ENCODE measurements at places on chromosomes 6 and 20. TPM values are rescaled to one million over a fixed set of nuclear protein-coding genes. Genes with fewer than 3 reads are reported as not detected.
A peak's percentile ranks its signal among the peaks of the same experiment; 100 is the strongest.

DNA sequence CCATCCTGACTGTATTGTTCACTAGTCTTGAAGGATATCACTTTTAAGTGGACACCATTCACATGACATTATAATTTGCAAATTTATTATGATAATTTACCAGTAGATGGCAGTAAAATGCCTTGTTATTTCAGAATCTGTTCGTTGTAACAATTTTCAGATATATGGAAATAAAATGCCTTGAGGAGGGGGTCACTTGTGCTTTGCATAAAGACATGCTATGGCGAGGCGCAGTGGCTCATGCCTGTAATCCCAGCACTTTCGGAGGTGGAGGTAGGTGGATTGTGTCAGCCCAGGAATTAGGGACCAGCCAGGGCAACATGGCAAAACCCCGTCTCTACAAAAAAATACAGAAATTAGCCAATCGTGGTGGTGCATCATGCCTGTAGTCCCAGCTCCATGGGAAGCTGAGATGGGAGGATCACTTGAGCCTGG is 9.0 kb upstream of the NCOA6 start:
- peak; percentile 15 for DNase-seq

GRCh38 chr6:126048635-126049034 is 62.3 kb downstream of the TRMT11 start:
- DNase-seq: no peak

DNA sequence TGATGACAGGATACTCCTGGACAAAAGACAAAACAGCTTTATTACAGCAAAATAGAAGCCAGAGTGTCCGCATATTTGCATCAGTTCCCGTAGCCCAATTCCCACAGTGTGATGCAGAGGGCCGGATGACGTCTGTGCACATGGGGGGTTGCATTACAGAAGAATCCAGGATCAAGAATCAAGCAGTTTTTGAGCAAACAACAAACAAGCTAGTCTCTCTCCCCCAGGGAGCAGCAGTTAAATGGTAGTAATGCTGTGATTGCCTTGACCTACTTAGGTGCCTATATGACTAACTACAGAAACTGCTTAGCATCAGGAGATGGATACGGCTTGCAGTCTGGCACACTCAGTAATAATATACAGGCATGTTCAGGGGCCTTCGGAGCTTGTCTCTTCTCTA is 3.2 kb upstream of the SDHAF4 start:
- peak; percentile 31 for DNase-seq

DNA sequence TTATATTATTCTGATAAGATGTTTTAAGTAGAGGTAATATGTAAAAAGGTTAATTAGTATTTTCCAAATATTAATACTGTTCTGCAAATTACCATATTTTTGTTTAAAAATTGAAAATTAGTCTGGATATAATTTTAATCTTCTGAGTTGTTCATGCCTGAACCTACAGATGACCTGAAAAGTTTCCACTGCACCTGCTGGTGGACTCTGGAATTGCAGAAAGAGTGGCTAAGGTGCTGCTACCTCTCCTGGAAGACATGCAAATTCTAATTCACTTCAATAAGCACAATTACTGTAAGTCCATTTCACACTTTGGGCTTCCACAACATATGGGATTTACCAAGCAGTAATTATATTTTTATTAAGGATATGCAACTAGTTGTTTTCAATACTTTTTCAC is 77.7 kb upstream of the OLIG3 start:
- DNase-seq: no peak

DNA sequence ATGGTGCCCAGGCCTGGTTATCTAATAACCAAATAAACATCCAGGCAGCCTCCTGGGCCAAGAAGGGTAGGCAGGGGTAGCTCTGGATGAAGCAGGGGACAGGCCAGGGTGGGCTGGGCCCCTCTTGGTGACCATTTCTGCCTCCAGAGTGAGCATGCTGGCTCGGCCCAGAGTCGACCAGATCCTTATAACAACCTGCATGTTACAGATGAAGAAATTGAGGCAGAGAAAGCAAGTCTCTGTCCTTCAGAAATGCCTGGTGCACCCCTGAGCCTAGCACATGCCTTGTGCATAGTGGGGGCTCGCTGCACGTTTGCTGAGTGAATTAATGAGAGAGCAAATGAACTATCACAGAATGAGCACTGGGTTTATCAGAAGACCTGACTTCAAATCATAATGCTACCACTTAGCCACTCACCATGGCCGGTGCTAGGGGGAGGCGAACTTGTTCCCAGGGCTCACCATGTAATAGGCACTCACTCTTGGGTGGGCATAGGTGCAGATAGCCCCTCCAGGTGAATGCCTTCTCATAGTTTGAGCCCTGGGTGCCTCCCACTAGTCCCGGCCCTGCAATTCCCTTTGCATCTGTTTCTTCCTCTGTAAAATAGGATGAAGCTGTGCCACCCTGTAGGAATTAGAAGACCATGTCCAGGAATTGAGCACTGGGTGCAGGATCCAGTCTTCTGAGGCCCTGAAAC is 3.8 kb upstream of the APCDD1L start:
- DNase-seq: no peak

- no peak for DNase-seq
Observed at GRCh38 chr20:36275011-36275410, 31.1 kb upstream of the DLGAP4 start.

DNA sequence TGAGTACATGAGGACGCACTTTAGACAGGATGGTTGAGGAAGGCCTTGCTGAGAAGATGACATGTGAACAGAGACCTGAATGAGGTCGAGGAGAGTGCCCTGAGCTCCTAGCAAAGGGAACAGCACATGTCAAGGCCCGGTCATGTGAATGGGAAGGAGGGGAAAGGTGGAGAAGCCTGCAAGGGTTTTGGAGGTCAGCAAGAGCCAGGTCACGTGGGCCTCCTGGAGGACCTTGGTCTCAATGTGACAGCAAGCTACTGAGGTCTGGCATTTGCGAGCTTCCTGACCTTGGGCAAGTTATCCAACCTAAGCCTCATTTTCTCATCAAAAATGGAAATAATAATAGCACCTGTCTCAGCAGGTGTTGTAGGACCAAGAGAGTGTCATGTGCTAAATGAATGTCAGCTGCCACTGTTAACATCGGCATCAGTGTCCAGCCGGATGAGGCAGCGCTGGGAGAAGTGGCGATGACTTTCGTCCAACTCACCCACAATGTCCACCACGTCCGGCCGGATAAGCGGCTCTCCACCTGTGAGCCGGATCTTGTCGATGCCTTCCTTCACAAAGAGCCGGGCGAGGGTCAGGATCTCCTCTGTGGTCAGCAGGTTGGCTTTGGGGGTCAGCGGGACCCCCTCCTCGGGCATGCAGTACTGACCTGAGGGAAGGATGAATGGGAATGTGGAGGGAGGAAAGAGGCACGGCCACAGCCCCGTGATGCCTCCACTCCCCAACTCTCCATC is 8.9 kb downstream of the MOCS1 start:
- DNase-seq: no peak

DNA sequence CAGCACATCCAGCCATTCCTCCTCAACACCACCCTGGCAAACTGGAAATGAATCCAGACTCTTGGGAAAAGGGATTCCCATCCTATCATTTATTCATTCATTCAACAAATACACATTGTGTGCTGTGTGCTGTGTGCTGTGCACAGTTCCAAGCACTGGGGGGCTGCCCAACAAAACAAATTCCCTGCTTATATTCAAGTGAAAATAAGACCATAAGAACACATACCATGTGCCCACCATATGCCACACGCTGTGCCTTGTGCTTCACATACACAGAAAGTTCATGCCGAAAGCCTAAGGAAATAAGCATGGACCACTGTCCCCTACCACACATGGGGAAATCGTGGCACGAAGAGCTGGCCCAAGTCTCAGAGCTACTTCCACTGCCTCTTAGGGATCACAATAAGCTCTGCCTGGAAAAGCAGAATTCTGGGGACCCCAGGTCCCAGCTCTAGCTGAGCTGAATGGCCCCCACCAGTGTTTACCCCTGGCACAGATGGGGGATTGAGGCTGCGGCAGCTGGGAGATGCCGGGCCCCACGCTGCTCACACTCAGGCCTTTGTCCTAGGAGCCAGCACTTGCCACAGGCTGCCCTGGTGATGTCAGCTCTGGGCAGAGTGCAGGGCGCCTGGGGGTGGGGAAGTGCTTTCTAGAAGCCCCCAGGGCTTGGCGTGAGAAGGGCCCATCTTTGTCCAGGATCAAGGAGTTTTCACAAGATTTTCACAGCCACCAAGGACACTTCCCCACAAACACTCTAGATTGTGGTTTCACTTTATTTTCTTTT is 99.6 kb downstream of the PREX1 start:
- no peak for DNase-seq

DNA sequence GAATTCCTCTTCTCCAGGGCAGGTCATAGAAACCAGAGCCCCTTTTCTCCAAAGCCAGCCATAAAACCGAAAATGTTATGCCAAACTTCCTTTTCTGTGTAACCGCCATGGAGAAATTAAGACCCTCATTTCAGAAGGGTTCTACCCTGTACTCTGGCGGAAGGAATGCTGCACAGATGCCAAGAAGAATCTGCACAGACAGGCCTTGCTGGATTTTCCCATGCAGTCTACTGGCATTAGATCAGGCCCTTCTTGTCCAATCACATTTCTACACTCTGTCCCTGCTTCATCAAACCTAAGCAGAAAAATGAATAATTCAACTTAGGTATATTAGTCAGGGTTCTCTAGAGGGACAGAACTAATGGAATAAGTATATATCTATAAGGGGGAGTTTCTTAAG is 43.2 kb upstream of the MC3R start:
- DNase-seq: no peak

GRCh38 chr6:119463081-119463626 is 113.6 kb upstream of the MAN1A1 start:
- no peak for DNase-seq

DNA sequence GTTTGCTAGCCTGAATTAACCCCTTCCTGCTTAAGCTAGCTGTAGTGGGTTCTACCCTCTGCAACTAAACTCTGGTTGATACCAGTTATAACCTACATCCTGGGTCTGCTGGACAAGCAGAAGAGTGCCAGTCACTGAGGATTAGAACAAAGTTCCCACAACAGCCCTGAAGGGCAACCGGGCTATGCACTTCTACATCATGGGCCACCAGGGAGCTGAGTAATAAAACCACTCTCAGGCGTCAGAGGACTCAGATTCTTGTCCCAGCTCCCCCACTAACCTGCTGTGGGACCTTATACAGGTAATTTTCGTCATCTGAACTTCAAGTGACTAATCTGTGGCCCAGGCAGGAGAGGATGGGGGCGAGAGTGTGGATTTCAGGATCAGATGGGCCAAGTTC is 56.8 kb downstream of the EYA2 start:
- no peak for DNase-seq

- DNase-seq: no peak
Observed at GRCh38 chr6:124684621-124685020, 277.6 kb upstream of the RNF217 start.

DNA sequence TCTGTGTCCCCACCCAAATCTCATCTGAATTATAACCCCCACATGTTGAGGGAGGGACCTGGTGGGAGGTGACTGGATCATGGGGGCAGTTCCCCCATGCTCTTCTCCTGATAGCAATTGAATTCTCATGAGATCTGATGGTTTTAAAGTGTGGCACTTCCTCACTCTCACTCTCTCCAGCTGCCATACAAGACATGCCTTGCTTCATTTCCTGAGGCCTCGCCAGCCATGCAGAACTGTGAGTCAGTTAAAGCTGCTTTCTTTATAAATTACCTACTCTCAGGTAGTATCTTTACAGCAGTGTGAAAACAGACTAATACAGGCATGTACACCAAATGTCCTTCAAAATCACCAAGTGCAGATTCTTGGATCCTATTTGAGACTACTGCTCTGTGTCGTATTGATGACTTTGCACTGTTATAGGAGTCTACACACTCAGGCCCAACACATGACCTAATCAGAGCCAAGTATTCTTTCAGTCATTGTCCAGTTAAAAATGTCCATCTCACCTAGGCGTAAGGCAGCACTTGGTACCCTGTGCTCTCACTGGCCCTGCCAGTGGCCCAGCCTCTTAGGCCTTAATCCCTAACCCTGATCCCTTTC is 52.8 kb upstream of the UST start:
- DNase-seq: no peak

- DNase-seq: no peak
Observed at GRCh38 chr6:49636713-49637349, at the start of gene RHAG. Gene RHAG, minus strand, starts transcription at chr6:49636839. Its CDS starts 27 bp downstream, at chr6:49636812.

DNA sequence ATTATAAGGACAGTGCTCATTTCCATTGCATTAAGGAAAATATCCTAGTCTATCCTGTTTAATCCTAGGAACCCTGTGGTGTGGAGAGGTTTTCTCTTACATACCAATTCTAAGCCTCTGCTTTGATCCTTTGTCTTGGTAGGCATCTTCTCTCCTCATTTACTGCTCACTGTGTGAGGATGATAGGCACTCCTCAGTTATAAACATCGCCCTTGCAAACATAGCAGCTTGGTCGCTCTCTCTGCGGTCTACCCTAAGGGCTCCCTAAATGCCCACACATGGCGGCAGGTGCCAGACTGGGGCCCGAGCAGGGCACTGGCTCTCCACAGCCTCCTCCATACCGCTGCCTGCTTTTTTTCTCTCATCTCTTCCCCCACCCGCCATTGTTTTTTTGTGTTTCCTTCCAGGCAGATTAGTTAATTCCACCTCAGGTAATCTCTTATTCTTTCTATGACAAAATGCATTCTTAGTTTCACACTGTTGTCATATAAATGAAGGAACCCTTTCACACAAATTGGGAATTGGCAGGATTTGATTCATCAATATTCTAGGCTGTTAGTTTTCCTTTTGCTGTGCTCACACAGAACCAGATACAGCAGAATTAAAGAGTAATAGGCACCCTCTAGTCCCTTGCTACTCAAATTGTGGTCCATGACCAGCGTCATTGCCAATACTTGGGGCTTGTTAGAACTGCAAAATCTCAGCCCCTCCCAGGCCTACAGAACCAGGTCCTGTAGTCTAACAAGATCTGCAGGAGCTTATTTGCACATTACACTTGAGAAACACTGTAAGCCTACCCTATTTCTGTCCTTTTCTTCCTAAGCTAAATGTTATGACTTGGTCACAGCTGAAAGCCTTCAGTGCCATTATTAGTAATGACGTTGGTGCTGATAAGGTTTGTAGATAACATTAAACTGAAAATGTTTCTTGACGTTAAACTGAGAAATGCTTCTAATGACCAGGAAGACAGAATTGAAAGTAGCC is 36.3 kb downstream of the CARMIL1 start:
- no peak for DNase-seq

DNA sequence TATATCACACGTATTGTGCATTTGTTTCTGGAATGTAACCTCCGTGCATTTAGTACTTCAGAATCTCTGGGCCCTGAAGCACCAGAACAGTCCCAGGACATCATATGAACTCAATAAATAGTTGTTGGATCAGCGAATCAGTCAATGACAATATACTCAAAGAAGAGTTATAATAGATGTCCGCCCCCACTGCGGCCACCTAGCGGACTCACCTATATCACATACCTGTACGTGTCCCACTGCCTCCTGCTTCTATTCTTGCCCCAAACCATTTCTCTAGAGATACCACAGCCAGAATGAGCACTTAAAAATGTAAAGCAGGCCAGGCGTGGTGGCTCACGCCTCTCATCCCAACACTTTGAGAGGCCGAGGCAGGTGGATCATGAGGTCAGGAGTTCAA is 73.9 kb downstream of the DCDC2 start:
- DNase-seq: no peak

DNA sequence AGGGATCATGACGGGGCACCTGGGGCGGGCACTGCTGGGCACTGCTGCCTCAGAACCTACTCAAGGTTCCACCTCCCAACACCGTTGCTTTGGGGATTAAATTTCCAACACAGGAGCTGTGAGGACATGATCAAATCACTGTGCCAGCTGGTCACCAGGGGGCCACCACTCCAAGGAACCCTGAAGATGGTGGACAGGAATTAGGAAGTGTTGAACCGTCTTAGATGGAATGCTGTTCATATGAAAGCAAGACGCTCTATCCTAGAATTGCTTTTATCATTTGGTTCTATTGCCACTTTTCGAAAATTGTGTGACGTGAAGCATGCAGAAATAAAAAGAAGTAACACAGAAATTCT is 140.3 kb downstream of the DLL1 start:
- DNase-seq: no peak

The C20orf141 gene
- not detected for polyA plus RNA-seq

The CPNE1 gene
- 115 TPM for polyA plus RNA-seq

Data from muscle of arm (tissue), 14 donors.